ENCODE measurements at places on chromosomes 7 and 10.

DNA sequence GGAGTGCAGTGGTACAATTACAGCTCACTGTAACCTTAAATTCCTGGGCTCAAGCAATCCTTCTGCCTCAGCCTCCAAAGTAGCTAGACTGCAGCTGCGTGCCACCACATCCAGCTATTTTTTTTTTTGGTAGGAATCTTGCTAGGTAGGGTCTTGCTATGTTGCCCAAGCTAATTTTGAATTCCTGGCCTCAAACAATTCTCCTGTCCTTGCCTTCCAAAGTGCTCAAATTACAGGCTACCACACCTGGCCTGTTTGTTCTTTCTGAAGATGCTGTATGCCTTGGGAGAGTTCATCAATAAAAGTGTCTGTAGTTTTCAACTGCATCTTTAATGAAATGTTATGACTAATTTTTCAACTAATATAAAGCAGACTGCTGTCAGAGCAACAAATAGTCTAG is 452 bp downstream of the SAMD9 start:
- no peak for DNase-seq

DNA sequence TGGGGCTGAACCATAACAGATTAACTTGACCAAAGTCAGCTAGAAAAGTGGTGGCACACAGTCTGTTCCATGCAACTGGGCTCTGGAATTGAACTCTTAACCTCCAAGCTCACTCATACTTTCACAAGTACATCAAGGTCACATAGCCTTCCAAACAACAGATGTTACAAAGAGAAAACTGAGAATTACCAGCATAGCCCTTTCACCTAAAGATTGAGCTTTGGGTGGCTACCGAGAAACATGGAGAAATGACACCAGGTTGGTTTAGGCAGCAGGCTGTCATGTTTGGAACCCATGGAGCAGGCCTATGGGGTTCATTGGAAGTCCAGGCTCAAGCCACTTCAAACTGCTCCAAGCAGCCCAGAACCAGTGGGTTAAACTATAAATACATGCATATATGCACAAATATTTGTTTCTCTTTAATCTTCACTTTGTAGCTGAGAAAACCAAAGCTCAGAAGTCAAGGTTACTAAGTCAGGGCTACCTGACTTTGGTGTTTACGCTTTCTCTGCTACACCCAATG is 59.1 kb downstream of the MALSU1 start:
- DNase-seq: no peak

DNA sequence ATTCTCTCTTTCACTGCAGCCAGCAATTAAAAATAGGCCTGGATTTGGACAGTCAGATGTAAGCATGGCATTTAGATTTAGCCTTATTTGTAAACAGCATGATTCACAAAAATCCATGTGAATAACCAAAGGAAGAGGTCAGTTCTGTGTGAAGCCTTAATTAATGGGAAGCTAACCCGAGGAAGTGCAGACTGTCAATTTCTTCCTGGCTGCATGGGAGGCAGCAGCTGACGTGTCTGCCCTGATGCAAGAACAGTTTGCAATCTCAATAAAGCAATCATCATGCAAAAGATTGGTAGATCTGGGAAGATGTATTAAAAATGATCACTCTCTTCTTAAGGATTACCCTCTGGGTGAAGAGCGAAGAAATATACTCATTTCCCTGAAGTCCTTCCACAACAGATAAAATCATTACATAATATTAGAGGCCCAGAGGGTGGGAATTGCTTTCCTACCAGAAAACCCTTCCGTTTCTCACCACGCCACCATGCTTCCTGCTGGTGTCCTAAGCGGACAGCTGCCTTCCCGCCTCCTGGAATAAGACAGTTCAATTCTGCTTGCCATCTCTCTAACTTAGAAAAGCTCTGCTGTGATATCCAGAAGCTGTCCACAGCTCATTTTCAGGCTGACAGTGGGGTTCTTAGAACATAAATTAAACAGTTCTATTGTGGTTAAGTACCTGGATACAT is 526.7 kb upstream of the NRP1 start:
- no peak for DNase-seq

DNA sequence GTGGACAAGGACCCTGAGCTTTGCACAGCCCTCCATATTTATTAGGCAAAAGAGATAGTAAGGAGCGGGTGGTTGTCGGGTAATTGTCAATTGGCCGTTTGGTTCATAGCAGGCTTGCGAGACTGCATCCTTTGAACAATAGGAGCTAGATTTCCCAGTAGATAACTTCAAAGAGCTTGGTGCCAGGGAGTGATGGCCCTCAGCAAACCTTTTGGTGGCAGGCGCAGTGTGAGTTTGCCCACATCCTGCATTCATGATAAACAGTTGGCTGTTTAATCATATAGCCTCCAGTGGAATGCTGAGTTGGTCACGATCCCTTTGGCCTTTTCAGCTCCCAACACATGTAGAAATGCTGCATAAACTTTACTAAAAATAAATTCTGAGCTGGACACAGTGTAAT is 156.9 kb downstream of the AKR1D1 start:
- DNase-seq: no peak

DNA sequence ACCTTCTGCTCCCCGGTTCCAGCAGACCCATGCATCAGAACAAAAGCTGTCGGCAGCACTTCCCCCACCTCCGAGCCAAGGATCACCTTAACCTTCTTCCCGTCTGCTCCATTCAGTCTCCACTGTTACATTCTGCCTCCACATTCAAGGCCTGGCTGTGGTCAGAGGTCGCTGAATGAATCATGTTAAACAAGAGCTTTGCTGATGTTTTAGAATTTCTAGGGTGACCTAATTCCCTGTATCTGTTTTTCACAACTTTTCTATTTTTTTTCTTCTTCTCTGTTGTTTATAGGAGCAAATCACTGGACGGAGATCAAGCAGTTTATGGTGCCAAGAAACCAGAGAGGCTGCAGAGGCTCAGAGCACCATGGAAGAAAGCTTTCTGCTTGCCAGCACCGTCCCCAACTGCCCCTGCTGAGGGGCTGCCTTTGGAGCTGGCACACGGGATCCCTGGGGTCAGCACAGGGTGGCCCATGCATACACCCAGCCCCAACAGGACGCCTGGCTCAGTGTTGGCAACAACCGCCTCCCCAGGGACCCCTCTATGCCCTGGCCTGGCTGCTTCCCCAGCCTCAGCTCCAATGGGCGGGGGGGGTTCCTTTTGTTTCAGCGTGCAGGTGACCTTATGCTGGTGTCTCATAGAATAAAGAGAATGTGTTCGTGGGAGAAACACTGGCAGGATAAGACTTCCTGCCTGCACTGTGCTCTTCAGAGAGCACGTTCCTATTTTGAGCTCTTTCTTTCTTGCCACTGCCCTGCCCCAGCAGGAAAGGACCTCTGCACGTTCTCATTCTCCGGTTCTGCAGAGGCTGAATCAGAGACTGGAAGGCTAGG is 182.7 kb upstream of the LYZL2 start:
- DNase-seq: no peak

GRCh38 chr7:17545348-17545747 is 246.9 kb downstream of the AHR start:
- no peak for DNase-seq

DNA sequence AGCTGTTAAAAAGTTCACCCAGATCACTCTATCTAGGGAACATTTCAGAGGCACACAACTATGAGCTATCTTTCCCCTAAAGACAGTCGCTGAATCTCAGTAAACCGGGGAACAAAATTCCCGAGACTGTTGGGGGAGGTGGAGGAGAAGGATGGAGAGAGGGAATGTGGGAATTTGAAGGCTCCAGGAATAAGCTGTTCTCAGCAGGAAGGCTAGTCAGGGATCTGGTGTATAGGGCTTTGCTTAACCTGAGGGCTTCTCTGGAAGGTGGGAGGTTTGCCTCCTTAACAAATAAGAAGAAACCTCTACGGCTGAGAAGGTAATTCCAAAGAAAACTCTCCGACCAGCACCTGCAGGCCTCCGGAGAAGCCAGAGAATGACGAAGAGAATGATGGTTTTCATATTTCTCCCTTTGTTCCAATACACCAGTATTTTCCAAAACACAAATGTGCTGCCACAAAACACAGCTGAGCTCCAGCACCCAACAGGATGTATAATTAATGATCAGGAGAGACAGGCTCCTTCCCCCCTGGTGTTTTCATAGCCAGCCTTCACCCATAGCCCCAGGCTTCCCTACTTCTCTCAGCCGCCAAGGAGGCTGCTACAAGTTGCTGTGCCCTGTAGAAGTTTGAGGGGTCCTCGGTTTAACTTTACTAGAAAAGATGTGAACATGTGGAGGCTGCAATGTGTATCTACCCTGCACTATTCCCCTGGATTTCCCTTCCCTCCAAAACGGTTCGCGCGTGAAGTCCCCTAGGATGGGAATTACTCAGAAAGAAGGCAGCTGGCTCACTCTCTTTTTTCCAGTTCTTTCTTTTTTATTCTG is 2.0 kb downstream of the KCNMA1 start:
- no peak for DNase-seq

- no peak for DNase-seq
Measured at GRCh38 chr7:154777489-154777888, 225.4 kb downstream of the PAXIP1 start.

DNA sequence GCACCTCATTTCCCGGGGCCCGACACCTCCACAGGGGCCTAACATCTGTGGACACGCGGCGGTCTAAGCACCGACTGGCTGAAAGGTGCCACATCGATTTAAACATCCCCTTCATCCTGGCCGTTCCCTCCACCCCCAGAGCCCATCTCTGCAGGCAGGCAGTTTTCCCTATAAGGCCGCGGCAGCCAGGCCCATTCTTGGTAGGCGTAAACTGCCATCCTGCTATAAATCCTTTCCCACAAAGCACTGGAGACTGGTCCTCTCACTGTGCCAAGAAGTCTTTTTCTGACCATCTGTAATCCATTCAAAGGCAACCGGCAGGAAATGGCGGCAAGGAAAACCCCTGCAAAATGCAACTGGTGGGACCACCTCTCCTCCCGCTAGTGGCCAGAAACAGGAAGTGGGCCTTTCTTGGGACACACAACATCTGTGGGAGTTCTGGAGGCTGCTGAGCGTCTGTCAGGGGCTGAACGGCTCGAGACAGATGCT is 22.4 kb downstream of the ATXN7L1 start:
- DNase-seq: no peak

GRCh38 chr7:105876964-105877601 is 684 bp upstream of the ATXN7L1 start:
- DNase-seq: no peak

DNA sequence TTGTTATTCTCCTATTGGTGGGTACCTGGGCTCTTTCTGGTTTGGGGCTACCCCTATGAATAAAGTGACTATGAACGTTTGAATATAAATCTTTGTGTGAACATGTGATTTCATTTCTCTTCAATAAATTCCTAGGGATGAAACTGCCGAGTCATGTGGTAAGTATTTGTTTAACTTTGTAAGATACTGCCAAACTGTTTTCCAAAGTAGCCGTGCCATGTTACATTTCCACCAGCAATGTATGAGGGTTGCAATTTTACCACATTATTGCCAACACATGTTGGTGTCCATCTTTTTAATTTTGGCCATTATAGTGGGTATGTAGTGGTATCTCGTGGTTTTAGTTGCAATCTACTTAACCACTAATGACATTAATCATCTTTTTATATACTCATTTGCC is 94.7 kb downstream of the ZNRF2 start:
- no peak for DNase-seq

DNA sequence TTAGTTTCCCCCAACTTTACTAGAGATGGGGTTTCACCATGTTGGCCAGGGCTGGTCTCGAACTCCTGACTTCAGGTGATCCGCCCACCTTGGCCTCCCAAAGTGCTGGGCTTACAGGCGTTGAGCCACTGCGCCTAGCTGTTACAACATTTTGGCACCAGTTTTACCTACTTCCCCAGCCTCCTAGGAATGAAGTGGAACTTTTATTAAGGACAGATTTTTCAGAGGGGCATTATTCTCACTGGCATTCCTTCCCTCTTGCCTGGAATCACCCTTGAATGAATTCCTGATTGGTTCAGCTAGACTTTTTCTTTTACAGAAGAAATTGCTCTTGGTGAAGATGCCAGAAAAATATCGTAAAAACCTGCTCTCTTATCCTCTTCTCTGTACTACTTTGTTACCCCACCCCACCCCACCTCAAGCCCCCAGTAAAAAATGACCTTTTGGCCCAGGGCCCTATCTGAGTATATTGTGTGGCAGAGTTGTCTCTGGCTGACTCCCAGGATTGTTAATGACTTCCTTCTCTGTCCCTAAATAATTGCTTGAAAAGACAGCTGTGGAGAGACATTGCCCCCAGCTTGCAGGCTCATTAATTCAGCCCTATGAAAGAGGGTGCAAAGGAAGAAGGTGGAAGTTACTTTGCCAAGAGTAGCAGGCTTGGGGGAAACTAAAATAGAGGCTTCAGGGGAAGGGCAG is 189.6 kb downstream of the AUTS2 start:
- DNase-seq: no peak

- no peak for DNase-seq
Measured at GRCh38 chr7:17300012-17300411, 1.6 kb downstream of the AHR start.

DNA sequence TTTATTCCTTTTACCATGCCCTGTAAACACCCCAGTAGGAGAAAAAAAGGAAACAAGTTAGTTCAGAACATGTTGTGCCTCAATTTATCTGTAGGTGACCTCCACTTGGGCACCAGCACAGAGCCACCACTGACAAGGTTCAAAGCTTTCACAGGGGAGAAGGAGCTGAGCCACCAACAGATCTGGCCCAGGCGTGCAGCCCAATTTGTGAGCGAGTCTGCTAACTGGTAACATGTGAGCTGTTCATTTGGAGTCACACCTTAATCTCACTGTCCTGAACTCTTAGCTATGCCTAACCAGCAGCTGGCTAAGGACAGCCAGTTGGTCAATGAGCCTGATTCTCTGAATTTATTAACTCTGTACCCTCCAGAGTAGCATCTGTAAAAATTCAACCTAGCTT is 78.4 kb upstream of the CAMK2B start:
- no peak for DNase-seq

GRCh38 chr10:132974886-132975830 is 32.8 kb upstream of the CFAP46 start:
- DNase-seq: no peak

GRCh38 chr10:76436401-76436811 is 1005.0 kb downstream of the LRMDA start:
- no peak for DNase-seq

DNA sequence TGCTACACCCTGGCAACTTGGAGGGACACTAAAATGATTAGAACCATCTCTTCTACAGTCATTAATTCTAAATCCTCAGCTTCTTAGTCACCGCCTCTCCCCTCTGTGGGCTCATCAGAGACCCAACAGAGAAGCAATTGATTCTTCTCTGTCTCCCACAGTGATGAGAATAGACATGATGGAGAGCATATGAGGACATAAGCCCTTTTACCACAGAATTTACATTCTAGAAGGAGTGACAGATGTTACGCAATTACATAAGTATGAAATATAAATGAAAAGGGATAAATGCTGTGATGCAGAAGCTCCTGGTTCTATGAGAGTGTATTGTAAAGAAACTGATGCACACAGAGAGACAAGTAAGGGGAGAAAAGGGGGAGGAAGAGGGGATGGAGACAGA is 18.1 kb upstream of the ABCB5 start:
- no peak for DNase-seq

GRCh38 chr7:67788669-67789068 is 792.0 kb downstream of the TYW1 start:
- no peak for DNase-seq

Data from stimulated activated CD8-positive, alpha-beta memory T cell treated with anti-CD3 and anti-CD28 coated beads, Interleukin-4, amount 100 ng/mL, for 1 hour (primary cell).